EH (cell line): ENCODE measurements at places on chromosomes 2 and 18.

- DNase-seq = peak; percentile 3
Measured at GRCh38 chr2:198141726-198142125, 337.3 kb downstream of the PLCL1 start.

DNA sequence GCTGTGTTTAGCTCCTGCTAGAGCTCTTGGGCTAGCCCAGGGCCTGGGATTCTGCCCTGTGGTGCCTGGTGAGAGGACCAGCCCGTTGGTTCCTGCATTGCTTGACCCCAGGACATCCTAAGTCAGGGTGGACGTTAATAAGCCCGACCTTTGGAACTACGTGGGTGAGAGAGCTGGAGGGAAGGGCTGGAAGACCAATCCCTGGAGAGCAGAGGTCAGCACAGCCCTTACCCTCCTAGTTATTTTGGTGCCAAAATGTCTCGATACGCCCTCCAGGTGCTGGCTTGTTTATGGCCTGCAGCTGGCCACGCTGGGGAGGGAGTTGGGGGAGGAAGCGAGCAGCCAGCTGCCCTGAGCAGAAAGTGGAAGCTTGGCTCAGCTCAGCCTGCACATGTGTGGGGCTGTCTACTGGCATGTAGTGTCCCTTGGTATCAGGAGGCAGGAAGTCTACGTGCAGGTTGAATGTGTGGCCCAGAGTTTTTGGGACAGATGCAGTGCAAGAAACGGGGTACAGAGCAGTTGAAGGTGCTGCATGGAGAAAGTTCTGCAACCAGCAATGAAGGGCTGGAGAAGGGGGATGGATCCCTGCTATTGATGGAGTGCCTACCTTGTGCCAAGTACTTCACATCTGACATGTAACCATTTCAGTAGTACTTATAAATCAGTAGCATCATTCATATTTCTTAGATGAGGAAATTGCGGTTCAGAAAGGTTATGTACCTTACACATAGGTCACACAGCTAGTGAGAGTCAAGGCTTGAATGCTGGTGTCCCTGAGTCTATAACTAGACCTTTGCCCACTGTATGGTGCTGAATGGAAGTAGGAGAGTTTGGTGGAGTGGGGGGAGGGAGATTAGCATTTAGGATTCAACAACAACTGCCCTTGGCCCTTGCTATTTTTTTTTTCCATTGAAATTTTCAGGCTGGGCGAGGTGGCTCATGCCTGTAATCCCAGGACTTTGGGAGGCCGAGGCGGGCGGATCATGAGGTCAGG is 5.0 kb upstream of the DGKD start:
- DNase-seq = no peak

DNA sequence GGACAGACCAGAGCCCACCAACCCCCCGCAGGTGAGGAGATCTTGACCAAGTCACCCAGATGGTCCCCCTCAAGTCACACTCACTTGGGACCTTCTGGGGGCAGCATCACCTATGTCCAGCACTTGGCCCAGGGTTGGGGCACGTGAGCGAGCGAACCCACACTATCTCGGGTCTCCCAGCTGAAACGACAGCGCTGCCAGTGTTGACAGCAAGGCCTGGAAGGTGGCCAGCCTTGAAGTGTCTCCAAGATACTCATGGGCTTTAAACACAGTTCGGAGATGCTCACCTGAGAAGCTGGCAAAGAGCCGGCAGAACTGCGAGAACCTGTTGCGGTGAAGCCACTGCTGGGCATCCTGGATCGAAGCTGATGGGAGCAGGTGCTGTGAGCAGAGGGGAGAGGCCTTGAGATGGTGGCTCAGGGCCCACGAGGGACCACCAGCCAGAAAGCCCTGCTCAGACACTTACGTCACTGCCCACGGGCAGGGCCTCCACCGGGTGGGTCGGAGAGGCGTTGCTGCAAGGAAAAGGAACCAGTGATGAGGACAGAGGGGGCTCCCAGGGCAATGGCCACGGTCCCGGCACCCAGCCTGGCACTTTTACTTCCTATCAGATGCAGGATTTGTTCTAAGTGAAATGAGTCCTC is 47.5 kb downstream of the TFCP2L1 start:
- DNase-seq = no peak

DNA sequence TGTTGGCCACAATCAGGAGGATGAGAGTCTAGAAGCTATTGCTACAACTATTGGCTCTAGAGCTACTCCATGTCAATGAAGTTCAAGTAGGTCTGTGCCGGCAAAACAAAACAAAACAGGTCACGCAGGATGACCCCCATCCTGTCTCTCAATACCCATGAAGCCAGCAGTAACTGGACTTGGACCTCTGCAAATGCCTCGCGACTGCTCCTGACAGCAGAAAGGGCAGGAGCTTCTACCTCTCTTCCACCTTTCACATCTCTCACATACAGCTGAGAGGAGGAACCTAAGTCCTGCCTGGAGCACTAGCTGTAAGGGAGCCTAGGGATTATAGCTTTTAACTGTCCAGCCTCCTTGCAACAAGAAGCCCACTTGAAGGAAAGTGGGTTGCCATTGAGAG is 16.0 kb downstream of the PRKAG3 start:
- no peak for DNase-seq
